ENCODE measurements at places on chromosomes 7 and 10.

- peak; percentile 64 for DNase-seq
These were observed 448 bp upstream of the SRPK2 start for GRCh38 chr7:105389088-105389650.

- DNase-seq: no peak
These were observed 192.7 kb downstream of the TCF7L2 start for GRCh38 chr10:113142601-113143362.

DNA sequence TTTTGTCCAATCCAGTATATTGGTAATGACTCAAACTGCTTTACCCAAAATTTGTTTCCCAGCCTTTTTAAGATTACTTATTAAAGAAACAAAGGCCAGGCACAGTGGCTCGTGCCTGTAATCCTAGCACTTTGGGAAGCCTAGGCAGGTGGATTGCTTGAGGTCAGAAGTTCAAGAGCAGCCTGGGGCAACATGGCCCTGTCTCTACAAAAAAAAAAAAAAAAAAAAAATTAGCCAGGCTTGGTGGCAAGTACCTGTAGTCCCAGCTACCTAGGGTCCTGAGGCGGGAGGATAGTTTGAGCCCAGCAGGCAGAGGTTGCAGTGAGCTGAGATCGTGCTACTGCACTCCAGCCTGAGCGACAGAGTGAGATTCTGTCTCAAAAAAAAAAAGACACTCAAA is 7.0 kb upstream of the ARHGAP12 start:
- no peak for DNase-seq

- no peak for DNase-seq
These were observed 393.0 kb downstream of the NRG3 start for GRCh38 chr10:82267960-82268359.

- DNase-seq: no peak
These were observed 73.4 kb upstream of the LAMB4 start for GRCh38 chr7:108203537-108203936.

GRCh38 chr10:85444868-85445267 is 921.7 kb downstream of the GRID1 start:
- DNase-seq: no peak

- no peak for DNase-seq
These were observed 16.4 kb downstream of the PCGF6 start for GRCh38 chr10:103334567-103334966.

GRCh38 chr10:33047655-33048054 is 89.6 kb upstream of the ITGB1 start:
- no peak for DNase-seq

DNA sequence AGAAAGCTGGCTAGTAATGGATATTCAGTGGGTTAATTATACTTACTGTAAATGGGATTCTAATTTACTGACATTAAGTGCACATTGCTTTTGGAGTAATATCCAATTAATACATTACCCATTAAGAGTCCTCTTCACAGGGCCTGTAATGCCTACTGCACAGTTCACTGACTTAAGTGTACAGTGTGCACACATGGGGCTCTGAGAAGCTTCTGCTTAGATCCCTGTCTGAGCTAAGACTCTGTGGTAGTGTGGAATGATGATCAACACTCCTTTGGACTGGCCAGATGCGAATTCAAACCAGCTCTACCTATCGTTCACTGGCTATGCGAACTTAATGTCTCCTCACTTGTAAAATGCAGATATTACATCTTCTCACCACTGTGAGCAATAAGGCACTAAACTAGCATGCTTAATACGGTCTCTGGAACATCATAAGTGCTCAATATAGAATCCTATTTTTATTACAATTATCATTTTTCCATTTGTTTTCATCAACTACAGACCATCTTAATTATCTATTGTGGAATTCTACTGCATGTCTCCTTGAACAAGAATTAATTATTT is 53.8 kb upstream of the SEC61G start:
- no peak for DNase-seq

DNA sequence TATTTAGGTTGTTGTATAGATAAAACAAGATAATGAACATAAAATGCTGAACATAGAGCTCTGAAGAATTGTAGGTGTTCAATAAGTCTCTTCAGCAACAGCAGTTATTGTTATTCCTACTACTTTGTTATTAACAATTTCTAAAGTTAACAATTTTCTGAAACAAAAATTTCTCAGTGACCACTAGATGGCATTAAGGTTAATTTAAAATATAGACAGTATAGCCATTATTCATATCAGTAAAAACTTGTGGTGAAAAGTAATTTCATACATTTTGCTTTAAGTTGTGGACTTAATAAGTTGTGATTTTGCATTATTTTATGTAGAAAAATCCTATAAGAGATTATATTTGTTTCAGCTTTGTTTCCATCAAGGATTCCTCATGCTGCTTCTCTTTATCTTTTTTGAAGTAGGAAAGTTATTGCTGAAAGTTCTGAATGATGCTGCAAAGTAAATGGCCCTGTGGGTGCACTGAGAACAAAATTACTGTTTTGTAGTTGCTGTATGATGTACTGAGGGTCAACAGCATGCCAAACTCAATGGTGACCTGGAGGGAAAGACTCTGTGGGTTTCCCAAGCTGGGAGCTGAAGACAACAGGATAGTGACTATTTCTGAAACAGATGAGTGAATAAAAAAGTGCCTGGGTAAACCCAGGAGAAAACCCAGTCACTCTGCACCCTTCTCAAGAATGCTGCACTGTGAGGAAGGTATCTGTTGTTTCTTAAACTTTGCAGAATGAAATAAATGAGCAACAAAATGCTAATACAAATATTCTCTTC is 253.6 kb downstream of the KIF20B start:
- DNase-seq: peak; percentile 29

- no peak for DNase-seq
These were observed 99.2 kb upstream of the PDLIM1 start for GRCh38 chr10:95389982-95390381.

DNA sequence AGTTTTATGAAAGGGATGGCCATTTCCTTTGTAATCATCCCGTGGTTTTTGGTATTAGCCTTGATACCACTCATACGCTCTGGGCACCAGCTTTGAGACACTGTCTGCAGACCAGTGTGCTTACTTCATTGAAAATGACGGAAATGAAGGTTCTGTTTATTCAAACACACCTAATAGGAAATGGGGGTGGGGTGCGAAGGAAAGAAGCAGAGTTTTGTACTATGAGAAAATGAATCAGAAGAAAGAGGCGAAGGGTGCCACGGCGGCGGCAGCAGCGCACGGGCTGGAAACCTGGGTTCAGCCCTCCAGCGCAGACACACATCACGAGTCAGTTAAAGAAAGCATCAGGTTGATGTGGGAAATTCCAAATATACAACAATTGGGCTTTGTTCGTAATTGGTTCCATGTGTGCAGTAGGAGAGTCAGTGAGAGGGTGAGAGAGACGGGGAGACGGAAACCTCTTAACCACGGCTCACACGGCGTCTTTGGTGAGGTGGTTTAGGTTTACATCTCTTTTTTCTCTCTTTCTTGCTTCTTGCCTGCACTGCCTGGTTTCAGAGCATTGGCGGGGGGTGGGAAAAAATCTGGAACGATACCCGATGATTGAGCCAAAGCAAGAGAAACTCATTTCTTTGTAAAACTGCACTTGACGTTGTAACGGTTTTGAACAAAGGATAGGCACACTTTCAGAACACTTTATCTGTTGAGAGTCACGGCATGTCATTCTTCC is 321.2 kb downstream of the FRMD4A start:
- no peak for DNase-seq

All from hematopoietic multipotent progenitor cell treated with erythropoietin and hydrocortisone succinate and interleukin-3 and kit ligand, for 6 days (in vitro differentiated cells).